NCI-H524 (cell line): ENCODE measurements at places on chromosomes 7 and 10.

GRCh38 chr7:99386584-99387238, 12.2 kb downstream of the ARPC1B start:
- peak; percentile 30 for DNase-seq

GRCh38 chr7:116699722-116700120, 27.7 kb downstream of the MET start:
- DNase-seq = no peak

DNA sequence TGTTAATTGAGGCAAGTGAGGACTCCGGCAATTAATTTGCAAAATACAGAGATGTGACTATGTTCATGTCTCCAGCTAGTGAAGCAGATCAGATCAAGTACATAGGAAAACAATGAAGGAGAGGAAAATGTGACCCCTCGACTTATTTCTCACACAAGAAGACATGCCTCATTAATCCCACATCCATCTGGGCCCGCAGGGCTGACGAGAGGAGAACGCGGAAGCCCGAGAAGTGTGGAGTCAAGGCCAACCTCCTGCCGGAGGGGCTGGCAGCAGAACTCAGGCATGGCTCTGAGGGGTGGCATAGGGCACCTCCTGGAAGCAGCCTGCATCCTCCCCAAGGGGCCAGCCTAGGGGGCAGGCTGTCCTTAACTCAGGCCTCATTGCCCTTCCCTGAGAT, 54.4 kb downstream of the ZNF503 start:
- peak; percentile 5 for DNase-seq

- DNase-seq = no peak
These were observed 807.5 kb upstream of the SORCS1 start for GRCh38 chr10:107971973-107972372.

DNA sequence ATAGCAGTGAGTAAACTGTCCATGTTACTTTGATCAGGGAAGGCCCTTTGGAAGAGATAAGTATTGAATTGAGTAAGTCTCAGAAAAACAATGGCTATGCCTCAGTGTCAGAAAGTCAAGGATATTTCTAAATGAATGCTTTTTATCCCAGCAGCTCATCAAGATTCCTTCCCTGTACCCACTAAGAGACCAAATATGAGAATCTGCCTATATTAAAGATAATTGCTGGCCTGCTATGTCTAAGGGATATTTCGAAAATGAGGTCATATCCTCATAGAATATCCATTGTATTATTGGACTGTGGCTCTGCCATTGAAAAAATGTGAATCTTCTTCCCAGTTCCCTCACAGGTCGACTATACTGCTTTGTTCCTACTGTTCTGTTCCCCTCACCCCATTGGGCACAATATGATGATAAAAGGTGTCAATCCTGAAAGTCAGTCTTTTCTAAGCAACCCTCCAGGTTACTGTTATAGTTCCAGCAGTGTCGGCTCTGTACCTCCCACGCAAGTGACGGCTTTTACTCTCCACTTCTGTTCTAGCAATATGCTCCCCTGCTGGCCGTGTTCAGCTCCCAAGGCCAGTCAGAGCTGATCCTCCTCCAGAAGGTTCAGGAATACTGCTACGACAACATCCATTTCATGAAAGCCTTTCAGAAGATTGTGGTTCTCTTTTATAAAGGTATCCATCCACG, 51.7 kb downstream of the BZW2 start:
- no peak for DNase-seq

GRCh38 chr10:27744802-27745731, 552 bp downstream of the MKX start:
- DNase-seq = no peak

DNA sequence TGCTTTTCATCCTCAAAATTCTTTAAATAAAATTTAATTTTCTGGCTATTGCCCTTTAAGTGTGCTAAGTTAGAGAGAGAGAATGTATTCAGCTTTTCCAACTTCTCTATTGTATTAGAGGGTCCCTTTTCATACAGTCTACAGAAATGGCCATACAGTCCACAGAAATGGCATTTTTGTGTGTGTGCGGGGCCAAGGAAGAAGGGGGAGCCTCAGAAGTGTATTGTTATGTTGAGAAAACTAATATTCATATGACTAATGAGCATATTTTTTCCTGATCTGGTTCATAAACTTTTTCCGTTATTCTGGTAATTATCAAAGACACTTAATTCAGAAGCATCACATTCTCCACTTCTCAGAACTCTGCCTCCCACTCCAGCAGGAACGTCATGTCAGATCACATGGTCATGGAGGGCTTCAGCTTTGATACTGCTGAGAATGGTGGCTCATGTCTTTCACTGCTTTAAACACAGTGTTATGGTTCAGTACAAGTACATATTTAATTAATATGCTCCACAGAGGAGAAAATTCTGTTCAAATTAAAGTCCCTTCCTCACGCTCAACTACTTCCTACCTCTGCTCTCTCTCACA, 37.1 kb downstream of the ELMO1 start:
- DNase-seq = no peak

- DNase-seq = no peak
These were observed 47.8 kb upstream of the TMEM213 start for GRCh38 chr7:138749960-138750359.

DNA sequence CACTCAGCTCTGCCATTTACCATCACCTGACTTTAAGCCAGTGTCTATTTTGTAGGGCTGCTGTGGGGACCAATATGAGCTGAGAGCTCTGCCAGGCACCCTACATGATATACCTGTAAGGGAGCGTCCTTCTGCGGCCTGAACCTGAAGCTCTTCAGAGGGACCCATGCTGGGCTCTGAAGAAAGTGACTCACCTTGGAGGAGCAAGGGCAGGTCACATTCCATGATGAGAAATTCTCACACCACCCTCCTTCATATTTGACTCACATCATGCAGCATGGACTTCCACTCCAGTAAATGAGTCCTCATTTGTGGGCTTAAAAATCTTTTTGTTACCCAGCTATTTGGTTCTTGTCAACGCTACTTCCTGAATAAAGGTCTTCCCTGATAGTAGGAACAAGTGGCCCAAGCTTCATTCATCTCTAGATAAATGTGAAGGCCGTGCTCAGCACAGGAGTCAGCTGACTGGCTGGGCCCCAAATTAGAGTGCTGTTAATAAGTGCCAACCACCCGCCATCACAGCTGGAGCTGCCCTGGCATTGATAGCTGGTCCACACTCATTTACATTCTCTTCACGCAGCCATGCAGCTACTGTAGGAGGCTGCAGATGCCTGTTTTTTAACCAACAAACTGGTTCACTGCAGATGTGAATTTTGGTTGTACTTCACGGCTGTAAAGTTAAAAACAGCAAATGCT, 78.4 kb downstream of the RNF216 start:
- DNase-seq = no peak

DNA sequence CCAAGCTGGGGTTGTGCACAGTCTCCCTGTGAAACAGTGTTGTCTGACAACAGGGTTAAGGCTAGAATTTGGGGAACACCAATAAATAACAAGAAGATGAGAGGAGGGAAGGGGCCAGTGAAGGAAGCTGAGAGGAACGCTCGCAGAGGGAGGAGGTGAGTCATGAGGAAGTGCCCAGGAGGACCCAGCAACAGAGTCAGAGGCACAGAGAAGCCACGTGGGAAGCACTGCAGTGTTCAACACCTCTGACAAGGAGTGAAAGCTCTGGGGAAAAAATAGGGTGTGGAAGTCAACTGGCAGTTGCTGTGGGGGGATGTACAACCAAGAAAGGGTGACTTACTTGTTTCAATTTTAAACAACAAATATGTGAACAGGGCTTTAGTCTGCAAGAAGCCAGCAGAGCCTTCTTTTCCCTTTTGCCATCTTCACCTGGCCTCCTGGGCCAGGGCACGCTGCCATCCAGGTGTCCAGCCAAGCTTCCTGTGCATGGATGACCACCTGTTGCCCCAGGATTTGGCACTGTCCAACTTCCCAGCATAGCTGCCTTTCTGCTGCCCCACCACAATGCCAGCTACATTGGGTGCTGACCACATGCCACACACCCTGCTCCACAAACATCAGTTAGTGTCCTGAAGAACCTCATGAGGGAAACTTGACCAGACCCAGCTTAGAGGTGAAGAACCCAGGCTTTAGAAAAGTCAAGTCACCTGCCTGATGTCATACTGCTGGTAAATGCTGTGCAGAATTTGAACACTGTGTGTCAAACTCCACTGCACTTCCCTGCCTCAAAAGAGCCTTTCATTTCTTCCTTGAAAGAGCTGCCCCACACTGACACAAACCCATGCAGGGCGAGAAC, 69.6 kb downstream of the ATXN7L1 start:
- no peak for DNase-seq

GRCh38 chr7:95485391-95486123, at the start of gene ASB4:
ASB4 (plus strand) TSS chr7:95485943; CDS start chr7:95485972, 29 bp downstream.
- DNase-seq = no peak

DNA sequence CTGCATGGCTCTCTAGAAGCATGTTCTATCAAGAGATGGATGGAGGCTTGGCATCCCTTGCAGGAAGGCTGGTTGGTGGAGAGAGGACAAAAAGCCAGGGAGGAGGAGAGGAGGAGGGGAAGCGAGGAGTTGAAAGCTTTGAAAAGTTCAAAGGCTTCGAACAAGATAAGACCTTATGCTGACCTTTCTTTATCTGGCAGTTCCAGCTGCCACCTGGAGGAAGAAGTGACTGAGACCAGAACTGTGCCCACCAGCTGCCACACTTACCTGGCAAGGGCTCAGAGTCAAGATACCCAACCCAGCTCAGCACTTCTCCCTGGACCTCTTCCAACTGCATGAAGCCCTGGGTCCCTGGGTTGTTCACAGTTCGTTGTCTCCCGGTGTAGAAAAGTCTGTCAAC, 14.8 kb downstream of the CCL24 start:
- no peak for DNase-seq

GRCh38 chr7:8628656-8629055, 195.2 kb downstream of the NXPH1 start:
- no peak for DNase-seq

- DNase-seq = no peak
These were observed 226.1 kb upstream of the SHH start for GRCh38 chr7:156038345-156038744.

DNA sequence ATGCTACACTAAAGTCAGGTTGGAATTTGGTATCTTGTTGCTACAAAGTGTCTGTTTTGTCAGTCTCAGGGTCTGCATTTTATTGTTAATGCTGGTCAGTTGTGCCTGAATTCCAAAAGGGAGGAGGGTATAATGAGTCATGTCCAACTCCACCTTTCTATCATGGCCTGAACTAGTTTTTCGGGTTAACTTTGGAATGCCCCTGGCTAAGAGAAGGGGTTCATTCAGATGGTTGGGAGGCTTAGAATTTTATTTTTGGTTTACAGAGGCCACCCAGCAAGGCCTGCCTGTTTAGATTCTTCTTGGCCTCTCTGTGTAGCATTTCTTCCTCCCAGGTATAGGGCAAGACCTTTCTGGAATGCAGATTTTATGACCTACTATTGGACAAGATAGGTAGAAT, 93.2 kb downstream of the SKIDA1 start:
- DNase-seq = no peak

DNA sequence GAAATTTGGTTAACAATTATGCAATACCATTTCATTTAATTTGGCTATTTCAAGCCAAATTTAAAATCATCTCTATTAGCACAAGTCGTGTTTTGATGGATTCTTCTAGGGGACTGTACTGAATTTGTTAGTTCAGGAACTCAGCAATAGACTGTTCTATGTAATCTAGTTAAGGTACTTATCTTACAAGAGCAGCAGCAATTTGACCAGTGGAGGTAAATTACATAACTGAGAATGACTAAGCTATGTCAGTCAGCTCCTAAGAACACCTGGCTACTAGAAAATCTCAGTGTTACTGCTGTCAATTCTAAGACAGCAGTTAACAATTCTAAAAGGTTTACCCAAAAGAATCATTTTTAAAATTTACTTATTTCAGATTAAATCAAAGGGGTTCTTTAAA, 513.9 kb upstream of the ZWINT start:
- DNase-seq = no peak

GRCh38 chr7:2012981-2013380, 219.8 kb downstream of the MAD1L1 start:
- DNase-seq = no peak

DNA sequence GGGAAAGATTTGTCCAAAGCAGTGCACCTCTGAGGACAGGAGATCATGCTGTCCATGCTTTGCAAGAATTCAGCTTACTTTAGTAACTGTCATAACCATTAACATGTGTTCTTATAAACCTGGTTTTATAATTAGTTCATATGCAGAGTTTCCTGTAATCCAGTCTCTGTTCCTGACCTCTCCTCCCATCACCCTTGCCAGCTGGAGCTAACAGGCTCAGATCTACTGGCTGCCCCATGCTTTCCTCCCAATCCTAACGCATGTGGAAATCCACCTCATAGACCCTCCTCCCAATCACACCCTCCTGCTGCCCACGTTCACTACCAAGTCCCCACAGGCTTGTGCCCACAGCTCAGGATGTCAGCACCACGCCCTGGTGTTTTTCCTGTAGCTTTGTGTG, 45.3 kb upstream of the PFKP start:
- DNase-seq = no peak

- DNase-seq = no peak
These were observed 158.5 kb downstream of the C7orf25 start for GRCh38 chr7:42753367-42753766.

DNA sequence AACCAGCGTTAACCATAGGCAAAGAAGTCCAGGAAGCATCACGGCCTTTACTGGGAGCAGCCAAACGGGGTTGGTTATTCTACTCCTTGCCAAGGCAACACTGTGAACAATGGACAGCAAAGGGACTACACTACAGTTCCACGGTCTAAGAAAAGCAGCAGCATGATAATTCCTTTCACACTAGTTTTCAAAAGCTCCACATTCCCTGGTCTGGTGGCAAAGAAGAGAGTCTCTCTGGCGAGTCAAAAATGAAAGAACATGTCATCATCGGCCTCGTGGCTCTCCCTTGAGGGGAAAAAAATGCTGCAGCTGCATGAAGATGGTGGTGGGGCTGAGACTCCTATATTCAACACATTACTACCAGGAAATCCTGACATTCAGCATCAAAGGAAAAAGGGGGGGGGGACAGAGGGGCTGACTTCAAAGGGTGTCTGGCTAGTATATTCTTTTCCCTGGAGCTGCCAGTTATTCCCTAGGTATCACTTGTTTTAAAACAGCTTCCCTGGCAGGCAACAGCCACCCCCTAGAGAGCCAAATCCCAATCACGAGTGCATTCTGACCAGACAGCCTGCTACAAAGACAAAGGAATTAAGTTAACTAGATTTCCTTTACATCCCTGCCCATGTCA, 49.1 kb downstream of the SLC37A3 start:
- no peak for DNase-seq

GRCh38 chr7:31368620-31369019, 28.1 kb upstream of the NEUROD6 start:
- no peak for DNase-seq

GRCh38 chr10:47418966-47419365, 34.9 kb upstream of the ZNF488 start:
- DNase-seq = no peak

GRCh38 chr10:125064681-125065492, 95.5 kb downstream of the CTBP2 start:
- no peak for DNase-seq
